CD8-positive, alpha-beta memory T cell (primary cell): ENCODE measurements at places on chromosomes 2 and 18. TPM values are rescaled to one million over a fixed set of nuclear protein-coding genes. Genes with fewer than 3 reads are reported as not detected.

GRCh38 chr2:197248001-197248401, 62.6 kb downstream of the ANKRD44 start:
- no peak for DNase-seq

GRCh38 chr2:20702563-20702962, 35.6 kb downstream of the GDF7 start:
- DNase-seq: no peak

DNA sequence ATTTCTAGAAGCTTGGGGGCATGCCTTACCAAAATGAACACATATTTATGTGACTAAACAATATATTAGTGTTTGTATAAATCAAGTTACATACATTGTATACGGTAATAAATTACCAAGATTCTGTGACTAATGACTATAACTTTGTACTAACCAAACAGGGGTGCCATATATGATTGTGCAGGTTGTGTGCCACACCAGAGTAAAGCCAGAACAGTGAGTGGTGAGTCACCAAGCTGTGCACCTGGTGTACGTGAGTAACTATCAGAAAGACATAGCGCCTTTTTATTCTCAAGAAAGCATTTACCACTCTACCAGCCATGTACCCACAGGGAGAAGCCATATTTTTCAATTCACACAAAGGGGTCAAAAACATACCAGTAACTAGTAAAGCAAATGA, 453.2 kb upstream of the PIK3C3 start:
- no peak for DNase-seq

DNA sequence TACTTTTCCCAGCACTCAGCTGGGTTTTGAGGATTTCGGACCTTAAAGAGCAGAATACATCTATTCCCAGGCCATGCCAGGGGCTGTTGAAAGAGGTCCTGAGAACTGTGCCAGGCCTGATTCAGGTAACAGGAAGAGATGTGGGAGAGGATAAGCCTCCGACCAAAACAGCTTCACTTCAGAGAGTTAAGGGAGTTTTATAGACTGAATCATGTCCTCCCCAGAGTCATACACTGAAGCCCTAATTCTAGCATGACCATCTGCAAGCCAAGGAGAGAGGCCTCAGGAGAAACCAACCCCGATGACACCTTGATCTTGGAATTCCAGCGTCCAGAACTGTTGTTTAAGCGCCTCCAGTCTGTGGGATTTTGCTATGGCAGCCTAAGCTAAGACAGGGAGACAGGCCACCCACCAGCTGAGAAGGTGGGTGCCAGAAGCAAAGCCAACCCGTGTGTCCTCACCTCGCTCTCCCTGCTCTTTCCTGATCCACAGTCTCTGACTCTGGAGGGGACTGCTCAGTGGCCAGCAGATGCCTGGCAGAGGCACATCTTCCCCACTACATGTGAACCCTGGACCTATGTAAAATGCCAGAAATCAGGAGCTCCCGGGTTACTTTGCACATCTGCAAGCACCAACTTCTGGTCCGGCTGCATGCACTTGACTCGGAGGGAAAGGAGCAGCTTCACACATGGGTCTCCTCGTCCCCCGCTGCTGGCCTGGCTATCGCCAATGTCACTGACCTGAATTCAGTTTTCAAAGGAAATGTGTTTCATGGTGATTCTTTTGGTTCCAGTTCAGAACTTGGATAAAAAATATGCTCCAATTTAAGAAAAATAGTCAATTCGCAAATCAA, 116.8 kb upstream of the EPC2 start:
- no peak for DNase-seq

DNA sequence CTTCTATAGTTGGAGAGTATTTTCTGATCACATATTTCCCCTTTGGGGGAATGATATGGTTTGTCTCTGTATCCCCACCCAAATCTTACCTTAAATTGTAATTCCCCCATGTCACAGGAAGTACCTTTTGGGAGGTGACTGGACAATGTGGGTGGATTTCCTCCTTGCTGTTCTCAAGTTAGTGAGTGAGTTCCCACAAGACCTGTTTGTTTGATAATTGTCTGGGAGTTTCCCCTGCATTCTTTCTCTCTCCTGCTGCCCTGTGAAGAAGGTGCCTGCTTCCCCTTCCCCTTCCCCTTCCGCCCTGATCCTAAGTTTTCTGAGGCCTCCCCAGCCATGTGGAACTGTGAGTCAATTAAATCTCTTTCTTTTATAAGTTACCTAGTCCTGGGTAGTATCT, 222.7 kb upstream of the SLC39A10 start:
- no peak for DNase-seq

DNA sequence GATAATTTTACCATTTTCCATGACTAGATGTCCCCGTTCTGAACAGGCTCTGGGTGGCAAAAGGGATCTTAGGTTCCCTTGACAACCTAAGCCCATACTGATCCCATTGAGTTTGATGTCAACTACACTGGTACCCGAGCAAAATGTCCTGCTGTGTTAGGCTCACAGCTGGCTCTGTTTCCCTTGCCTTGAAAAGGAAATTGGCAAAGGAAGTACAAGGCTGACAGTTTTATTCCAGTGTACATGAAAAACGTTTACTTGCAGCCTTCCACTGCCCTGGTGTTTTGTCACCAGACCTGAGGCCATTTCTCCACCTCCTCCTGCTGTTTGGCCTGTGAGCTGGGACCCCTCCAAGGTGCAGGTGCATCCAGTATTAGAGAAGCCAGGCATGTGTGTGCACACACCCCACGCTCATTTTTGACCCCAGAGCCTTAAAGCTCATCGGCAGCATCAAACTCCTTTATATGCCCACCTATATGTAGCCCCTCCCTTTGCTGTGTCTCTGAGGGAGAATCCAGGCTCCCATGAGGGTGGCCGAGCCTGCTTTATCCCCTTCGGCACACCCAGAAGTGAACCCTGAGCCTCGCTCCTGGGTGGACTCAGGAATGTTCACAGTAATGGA, 171.3 kb downstream of the NDUFA10 start:
- no peak for DNase-seq

GRCh38 chr2:54880428-54880827, 157.0 kb downstream of the EML6 start:
- no peak for DNase-seq

- DNase-seq: no peak
Measured at GRCh38 chr2:143840601-143841000, 679.3 kb downstream of the ZEB2 start.

- DNase-seq: no peak
Measured at GRCh38 chr2:24228470-24228869, 53.6 kb downstream of the FAM228A start.

- no peak for DNase-seq
Measured at GRCh38 chr2:50615291-50615690, 416.6 kb downstream of the NRXN1 start.

The CRYGC gene
- total RNA-seq: not detected

The C2orf80 gene
- not detected for total RNA-seq
